Placental epithelial cell (primary cell): ENCODE measurements at places on chromosomes 3 and 15. TPM values are rescaled to one million over a fixed set of nuclear protein-coding genes. Genes with fewer than 3 reads are reported as not detected.

Gene THBS1
- 5,290 and 10,188 TPM in 2 replicates for total RNA-seq

Gene CTXND1
- not detected in 2 replicates for total RNA-seq

Gene CCR9
- not detected in 2 replicates for total RNA-seq

Gene BSN
- total RNA-seq = under 0.01 and 0.11 TPM in 2 replicates

Gene LIPC
- not detected in 2 replicates for total RNA-seq

Gene LTF
- total RNA-seq = not detected in 2 replicates

Gene RAB27A
- 5.7 and 6.3 TPM in 2 replicates for total RNA-seq

Gene CEP70
- 20.0 and 21.2 TPM in 2 replicates for total RNA-seq

Gene SHC4
- 0.22 and 0.79 TPM in 2 replicates for total RNA-seq

Gene CCDC13
- 0.11 and 0.79 TPM in 2 replicates for total RNA-seq

Gene CKMT1A
- 1.6 and 2.3 TPM in 2 replicates for total RNA-seq

Gene GPR160
- 0.11 TPM in 1 of 2 replicates, not detected in the other for total RNA-seq

Gene ADGRG7
- 0.39 TPM in 1 of 2 replicates, not detected in the other for total RNA-seq

Gene MOBP
- 0.76 TPM in 1 of 2 replicates, not detected in the other for total RNA-seq

Gene CLEC3B
- total RNA-seq = 1.4 TPM in 1 of 2 replicates, not detected in the other

Gene FBXO40
- not detected in 2 replicates for total RNA-seq

Gene STRA6
- total RNA-seq = 15.7 and 85.2 TPM in 2 replicates

Gene CCK
- total RNA-seq = 0.43 TPM in 1 of 2 replicates, not detected in the other
